GM13977 (cell line): ENCODE measurements at places on chromosomes 4 and X.

DNA sequence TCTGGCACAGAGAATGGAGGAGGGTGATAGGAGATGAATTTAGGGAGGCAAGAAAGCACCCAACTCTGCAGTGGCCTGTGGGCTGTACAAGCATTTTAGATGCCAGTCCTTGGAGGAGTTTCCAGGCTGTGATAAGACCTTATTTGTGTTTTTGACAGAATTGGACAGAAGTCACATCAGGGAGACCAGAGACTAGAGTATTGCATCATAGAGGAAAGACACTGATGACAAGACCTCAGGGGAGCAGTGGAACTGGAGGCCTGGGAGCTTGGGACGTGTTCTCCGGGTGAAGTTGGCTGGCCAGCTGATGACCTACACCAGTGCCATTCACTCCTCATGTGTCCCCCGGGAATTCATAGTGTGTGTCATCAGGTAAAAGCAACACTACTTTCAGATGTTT lies 284.0 kb upstream of the ZFP42 start:
- no peak for DNase-seq

DNA sequence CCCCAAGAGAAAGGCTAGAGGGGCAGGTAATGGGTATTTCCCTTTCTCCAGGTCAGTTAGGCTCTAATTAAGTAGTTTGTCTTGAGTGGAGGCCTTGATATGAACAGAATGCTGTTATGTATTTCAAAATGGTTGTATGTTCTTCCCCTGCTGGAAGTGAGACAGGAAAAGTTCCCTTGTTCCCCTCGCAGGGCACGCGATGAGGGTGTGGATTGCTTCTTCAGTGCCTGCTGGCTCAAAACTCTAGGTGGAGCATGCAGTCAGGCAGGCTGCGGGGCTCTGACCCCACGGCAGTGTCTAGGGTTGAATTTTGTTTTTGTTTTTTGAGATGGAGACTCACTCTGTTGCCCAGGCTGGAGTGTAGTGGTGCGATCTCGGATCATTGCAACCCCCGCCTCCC lies 341.0 kb upstream of the ZCCHC13 start:
- no peak for DNase-seq

- DNase-seq: no peak
Observed at GRCh38 chr4:57044996-57045395, 65.2 kb downstream of the IGFBP7 start.

- DNase-seq: peak; percentile 39
Observed at GRCh38 chrX:131987252-131987651, 35.9 kb upstream of the STK26 start.

DNA sequence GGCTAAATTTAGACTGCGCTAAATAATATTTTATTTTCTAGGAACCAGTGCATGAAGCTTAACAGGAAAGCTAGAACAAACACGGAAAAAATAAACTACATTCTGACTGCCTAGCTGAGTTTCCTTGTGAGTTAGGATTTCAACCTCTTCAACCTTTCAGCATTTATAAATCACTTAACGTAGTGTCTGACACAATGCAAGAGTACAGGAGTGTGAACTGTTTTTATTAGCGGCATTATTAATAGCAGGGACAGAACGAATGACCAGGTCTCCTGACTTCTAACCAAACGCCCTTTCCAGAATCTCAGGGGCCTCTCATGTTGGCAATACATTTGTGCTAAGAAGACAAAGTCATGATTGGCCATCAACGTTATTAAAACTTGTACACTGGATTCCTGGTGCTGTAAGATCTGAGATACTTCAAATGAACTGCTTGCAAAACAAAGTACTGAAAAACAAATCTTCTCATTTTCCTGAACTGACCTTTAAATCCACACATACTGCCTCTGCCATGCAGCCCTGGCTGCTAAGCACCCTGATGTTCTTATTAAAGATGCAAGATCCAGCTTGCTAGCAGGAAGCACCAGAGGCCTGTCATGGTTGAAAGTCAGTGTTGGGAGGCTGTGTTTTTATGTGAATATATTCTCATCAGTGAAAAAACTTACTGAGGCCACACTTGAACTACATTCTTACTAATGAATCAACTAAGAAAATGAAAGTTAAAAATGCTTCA lies 380.4 kb upstream of the CPEB2 start:
- no peak for DNase-seq

DNA sequence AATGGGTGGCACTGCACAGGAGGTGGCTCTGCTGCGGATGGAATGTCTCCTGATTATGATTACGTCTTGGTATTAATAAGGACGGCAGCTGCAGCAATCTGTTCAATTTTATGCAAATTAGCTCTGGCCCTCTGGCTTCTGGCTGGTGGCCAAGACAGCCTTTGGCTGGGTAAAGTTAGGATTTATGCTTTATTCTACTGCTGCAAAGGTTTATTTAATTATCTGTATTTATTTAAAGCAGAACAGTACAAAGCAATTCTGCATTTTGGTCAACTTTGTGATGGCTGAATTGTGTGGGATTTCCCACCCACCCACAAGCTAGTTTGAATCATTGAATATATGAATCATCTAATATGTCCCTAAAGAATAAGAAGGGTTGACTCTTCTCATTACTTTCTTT lies 745.6 kb upstream of the FAM241A start:
- no peak for DNase-seq

- no peak for DNase-seq
Observed at GRCh38 chr4:124483048-124483906, 229.3 kb downstream of the ANKRD50 start.

DNA sequence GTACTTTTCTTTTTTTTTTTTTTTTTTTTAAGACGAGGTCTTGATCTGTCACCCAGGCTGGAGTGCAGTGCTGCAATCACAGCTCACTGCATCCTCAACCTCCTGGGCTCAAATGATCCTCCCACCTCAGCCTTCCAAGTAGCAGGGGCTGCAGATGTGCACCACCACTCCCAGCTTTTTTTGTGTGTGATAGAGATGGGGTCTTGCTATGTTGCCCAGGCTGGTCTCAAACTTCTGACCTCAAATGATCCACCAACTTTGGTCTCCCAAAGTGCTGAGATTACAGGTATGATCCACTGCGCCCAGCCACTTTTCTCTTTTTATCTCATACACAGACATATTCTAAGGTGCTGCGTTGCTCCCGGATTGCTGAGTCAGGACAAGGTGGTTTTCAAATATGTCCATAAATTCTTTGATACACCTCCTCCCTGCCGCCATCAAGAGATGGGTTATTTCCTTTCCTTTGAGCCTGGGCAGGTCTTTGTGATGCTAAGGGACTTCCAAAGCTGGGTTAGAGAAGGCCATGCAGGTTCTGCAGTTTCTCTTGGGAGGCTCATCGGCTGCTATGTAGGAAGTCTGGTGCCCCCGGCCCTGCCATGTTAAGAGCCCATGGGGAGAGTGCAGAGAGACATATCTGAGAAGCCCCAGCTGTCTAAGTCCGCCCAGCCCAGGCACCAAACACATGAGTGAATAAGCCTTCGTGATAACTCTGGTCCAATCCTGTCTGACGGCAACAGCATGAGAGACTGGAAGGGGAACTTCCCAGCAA lies 8.4 kb upstream of the PLA2G12A start:
- DNase-seq: no peak

- no peak for DNase-seq
Observed at GRCh38 chr4:121057466-121057922, 14.8 kb downstream of the NDNF start.

DNA sequence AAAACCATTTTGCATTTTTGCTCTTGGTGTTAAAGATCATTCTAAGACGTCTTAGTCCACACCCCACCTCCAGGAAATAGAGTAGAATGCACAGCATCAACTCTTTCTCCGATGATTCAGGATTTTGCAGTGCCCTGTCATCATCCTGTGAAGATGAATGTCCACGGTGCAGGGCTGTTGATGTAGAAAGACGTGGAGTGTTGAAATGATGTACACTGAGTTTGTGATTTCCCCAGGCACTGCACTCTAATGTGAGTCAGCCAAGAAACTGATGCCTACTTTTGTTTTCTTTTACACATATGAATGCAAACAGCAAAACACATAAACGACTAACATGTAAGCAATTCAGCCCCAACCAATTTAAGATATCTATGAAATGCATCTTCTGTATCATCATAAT lies 10.5 kb downstream of the LGI2 start:
- no peak for DNase-seq

GRCh38 chr4:80081566-80081965 lies 8.5 kb upstream of the ANTXR2 start:
- DNase-seq: no peak

DNA sequence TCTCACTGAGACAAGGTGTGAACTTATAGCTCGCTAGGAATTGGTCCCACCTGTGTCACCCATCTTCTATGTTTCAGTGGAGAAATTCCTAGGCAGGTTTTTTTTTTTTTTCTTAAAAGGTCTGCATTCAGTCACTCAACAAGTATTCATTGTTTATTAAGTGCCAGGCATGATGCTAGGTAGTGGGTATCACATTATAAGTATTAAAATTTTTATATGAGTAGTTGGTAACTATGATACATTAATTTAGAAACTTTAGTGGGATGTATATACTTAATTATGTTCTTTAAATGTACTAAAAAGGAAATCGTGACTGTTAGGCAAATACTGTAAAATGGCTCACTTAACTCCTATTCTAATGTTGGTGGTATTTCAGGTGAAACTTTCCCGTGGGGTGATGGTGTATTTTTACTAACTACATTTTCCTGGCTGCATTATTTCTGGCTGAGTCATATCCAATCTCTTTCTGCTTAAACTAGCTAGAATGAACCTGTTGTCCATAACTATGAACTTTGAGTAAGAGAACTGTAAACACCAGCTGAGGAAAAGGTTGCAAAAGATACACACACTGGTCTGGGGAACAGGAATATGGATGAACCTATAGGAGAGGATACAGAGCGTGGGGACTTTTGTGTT lies 49.3 kb upstream of the MED14 start:
- no peak for DNase-seq

DNA sequence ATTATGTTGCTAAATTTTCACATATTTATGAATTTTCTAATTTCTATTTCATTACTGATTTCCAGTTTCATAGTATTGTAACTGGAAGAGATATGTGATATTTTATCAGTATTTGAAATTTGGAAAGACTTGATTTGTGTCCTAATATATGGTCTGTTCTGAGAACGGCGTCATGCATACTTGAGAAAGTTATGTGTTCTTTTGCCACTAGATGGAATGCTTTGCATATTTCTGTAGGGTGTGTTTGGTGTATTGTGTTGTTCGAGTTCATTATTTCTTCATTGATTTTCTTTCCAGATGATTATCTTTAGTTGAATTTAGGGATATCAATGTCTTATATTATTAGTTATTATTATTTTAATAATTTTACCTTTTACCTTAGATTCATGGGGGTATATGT lies 110.6 kb upstream of the ITM2A start:
- DNase-seq: no peak

DNA sequence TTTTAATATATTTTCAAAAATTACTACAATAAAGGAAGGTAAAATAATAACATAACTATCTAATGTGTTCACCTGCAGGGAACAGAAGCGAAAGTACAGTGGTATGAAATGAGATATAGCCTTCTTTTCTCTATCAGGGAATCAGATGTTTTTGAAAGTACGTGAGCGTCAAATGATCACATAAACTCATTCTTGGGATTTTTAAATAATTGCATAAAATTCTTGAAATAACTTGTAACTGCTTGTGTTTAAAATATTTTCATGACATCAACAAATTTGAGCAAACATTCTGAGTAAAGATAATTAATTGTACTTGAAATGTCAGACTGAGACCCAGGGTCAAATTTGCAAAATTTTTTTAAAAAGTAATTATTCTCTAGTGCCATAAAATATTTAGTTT lies 193.5 kb upstream of the NEIL3 start:
- no peak for DNase-seq

DNA sequence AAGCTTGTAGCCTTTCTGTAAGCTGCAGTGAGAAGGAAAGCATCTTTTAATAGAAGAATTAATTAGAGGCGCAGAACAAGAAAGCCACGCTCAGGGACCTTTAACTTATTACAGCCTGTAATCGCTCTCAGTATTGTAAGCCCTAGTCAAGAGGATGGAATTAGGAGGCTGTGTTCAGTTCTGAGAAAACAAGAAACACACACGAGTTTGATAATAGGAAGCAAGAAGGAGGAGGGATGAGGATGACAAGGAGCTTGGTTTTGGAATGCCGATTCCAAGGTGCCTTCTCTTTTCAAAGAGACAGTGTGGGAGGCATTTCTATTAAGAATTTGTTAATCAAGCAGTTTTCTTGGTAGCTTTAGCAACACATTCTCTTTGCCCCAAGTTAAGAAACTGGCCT lies 69.3 kb downstream of the NYX start:
- no peak for DNase-seq
